Activated CD4-positive, alpha-beta T cell treated with anti-CD3 and anti-CD28 coated beads for 24 hours (primary cell): ENCODE measurements at places on chromosomes 3 and 15.
A peak's percentile ranks its signal among the peaks of the same experiment; 100 is the strongest.

GRCh38 chr15:42092398-42093318, 1.7 kb downstream of the PLA2G4D start:
- no peak for DNase-seq

DNA sequence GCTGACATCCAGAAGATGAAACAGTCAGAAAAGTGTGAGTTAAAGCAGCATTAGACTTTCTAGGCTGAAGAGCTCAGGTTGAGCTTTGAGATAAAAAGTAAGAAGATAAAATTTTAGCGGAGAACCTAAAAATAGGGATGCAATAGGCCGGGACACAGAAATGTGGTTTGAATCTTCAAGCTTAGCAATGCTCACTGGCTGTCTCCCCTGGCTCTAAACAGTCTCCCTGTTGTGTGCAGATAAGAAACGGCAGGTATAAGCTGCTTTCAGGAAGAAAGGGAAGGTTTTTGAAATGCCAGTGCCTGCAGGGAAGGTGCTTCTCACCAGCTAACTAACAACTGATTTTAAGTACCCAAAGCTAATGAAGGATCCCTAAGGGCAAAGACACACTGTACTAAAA, 718.7 kb upstream of the SGO1 start:
- no peak for DNase-seq

GRCh38 chr15:101578443-101578894, 73.7 kb downstream of the TM2D3 start:
- DNase-seq = no peak

DNA sequence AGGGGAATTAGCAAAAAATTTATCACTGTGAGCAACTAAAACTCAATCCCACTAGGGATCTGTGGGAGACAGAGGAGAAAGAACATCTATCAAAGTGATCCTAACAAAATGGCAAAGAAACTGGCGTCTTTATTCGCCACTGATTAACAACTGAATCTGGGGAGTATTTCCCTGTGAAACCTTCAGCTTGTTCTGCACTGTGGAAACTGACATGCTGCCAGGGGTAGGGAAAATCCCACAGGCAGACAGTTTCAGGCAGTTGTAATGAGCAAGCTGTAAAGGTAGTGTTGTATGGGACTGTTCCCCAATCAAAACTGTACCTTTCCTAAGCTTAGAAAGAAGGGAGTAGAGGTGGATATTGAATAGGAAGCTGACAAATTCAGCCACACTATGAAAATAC, 611.7 kb downstream of the VGLL3 start:
- DNase-seq = no peak

DNA sequence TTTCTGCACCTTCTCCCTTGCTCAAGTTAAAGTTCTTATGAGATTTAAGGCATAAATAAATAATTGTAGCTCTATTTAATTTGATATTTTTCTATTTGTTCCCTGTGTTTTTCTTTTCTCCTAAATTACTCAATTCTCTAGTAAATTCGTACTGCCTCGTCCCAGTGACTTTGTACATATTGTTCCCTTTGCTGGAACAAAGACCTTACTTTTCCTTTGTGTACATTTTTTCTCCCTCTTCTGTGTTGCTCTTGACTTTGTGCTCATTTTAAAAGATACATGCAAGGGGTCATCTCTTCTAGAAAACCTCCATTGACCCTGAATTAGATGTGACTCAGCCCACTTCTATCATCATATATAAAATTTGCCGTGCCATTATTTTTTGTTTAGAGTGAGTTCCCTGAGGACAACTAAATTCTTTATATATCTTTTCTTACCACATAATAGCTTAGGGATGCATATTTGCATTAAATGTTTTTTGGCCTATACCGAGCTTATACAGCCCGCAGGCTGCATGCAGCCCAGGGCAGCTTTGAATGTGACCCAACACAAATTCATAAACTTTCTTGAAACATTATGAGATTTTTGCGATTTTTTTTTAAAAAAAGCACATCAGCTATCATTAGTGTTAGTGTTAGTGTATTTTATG, 29.6 kb downstream of the PPP4R2 start:
- no peak for DNase-seq

DNA sequence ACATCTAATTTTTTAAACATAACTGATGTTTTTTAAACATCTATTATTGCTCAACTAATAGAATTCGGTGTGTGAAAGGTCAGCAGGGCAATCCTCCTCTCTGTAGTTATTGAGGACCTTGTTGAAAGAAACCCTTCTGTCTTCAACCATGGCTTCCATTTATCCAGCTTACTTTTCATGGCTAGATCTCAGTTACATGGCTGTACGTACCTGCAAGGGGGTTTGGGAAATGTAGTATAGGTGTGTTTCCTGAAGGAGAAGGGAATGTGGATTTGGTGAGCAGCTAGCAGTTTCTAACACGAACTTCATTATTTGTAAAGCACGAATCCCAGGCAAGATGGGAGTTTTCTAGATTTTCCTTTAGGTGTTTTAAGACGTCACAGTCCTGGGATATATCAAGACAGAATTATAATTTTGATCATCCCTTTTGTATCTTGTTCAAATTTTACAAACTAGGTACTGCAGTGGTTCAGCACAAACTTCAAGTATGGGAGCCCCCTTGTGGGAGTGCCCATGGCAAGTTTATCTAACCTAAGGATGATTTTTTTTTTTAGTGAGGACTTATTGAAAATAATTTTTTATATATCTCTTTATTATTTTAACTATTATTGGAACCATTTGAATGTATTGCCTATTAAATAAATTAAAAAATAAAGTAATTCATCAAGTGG, 41.6 kb downstream of the FBXL2 start:
- DNase-seq = no peak

- no peak for DNase-seq
These were observed 9.5 kb upstream of the NR2F2 start for GRCh38 chr15:96320703-96321638.

DNA sequence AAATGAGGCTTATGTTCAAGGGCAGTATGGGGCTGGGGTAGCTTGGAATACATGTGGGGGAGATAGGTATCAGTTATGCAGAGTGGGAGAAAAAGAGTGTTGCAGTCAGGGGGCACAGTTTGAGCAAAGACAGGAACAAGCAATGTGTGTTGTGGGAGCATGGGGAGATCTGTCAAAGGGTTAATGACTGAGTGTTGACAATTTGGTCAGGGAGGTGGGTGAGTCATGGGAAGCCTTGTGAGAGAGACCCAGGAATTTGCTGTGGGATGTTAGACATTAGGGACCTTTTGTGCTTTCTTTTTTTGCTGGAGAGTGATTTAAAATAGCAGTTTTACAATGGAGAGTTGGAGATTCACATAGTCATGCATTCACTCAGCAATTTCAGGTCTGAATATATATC, 221.6 kb upstream of the NR2E3 start:
- no peak for DNase-seq

GRCh38 chr3:125110876-125111480, 55.2 kb upstream of the HEG1 start:
- no peak for DNase-seq

GRCh38 chr3:14201940-14202684, 23.5 kb downstream of the LSM3 start:
- no peak for DNase-seq

DNA sequence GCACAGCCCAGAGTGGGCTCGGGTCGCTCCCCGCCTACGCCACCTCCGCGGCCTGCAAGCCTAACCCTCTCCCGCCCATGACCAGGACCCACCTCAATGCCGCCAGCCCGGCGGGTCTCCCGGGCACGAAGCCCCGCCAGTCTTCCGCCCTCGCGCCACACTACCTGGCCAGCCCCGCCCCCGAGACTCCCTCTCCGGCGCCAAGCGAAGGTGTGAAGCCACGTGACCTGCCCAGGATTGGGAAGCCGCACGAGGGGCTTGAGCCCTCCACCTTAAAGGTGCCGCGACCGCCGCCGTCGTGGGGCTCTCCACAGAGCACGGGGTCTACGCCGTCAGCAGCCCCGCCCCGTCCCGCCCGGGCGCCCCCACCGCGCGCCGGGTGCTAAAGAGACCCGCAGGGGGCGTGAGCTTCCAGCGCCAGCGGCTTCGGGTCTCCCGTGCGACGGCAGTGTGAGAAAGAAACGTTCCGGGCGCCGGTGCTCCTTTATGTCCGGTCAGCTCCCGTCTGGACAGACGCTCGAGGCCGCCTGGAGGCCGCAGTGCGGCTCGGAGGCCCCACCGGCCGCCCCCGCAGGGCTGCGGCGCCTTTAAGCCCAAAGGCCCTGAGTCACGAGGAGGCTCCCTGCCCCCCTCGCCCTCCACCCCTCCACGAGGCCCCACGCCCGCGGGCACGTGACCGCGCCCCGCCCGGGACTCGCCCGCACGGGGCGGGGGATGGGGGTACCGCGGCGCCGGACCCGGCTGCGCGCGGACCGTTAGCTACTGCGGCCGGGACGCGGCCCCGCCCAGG, at the start of gene CPEB1:
Gene CPEB1, minus strand, starts transcription at position 319 of the 790 bp plus-strand sequence. CDS start 18,904 bp downstream, outside the sequence.
- peak; percentile 19 for DNase-seq

- DNase-seq = no peak
These were observed 20.3 kb upstream of the TNIK start for GRCh38 chr3:171480526-171480925.

- DNase-seq = no peak
These were observed 24.7 kb downstream of the ZIC4 start for GRCh38 chr3:147381596-147381995.

- DNase-seq = no peak
These were observed 52.7 kb downstream of the TFG start for GRCh38 chr3:100761951-100762350.

GRCh38 chr3:185371306-185372074, 8.6 kb downstream of the MAP3K13 start:
- no peak for DNase-seq

DNA sequence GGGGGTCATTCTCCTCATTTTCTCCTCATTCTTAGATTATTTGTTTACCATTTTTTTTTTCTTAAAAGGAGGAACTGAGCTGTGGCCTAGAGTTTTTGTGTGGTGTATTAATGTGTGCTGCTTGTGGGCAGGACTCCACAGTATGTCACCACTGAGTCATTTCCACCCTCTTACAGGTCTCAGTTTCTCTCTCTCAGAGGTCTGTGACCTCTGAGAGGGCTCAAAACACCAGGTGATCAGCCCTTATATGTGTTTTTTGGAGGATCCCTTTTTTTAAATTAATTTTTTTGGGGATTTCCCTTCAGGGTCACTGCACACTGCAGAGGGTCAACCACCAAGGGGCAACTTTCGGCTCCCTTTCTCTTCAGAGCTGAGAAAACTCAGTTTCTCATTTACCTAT, 166.4 kb downstream of the SUCNR1 start:
- DNase-seq = no peak

DNA sequence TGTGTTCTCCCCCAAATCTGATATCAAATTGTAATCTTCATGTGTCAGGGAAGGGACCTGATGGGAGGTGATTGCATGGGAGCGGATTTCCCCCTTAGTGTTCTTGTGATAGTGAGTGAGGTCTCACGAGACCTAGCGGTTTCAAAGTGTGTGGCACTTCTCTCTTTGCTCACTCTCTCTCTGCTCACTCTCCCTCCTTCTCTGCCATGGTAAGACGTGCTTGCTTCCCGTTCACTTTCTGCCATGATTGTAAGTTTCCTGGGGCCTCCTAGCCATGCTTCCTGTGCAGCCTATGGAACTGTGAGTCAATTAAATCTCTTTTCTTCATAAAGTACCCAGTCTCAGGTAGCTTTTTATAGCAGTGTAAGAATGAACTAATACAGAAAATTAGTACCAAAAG, 30.6 kb upstream of the OR5H6 start:
- DNase-seq = no peak

DNA sequence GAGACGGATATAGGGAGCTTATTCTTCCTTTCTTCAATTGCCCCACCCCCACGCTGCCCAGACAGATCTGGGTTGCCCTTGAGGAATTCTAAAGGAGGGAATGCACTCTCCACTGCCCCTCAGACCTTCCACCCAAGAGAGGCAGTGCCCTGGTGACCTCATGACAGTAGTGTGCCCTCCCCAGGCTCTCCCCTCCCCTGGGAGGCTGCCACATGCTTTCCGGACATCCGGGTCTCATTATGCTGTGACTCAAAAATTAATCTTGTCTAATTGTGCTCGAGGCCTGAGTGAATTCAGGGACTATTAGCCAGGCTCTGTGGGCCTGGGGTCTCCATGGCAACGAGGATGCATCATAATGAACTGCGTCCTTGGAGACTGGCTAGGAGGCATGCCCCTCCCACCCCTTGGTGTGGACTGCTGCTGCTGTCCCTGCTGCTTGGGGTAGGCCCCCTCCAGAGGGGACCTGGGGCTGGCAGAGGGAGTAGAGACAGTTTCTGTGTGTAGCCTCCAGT, 20.8 kb downstream of the CORO2B start:
- DNase-seq = no peak

DNA sequence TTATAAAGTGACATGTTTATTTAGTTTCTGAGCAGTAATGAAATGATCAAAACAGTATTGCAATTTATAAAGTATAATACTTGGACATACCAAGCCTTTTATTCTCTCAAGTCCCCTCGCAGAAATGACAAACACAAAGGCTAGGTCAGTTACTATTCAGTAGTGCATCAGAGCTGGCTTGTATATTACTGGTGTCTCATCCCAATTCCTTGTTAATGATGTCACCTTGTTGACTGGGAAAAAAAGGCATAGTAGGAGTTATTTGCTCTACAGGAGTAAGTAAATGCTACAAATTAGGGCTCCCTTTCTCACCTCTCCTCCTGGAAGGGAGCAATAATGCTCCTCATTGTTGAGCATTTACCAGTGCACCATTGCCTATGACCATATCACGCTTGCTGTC, 317.6 kb downstream of the CHL1 start:
- DNase-seq = no peak

DNA sequence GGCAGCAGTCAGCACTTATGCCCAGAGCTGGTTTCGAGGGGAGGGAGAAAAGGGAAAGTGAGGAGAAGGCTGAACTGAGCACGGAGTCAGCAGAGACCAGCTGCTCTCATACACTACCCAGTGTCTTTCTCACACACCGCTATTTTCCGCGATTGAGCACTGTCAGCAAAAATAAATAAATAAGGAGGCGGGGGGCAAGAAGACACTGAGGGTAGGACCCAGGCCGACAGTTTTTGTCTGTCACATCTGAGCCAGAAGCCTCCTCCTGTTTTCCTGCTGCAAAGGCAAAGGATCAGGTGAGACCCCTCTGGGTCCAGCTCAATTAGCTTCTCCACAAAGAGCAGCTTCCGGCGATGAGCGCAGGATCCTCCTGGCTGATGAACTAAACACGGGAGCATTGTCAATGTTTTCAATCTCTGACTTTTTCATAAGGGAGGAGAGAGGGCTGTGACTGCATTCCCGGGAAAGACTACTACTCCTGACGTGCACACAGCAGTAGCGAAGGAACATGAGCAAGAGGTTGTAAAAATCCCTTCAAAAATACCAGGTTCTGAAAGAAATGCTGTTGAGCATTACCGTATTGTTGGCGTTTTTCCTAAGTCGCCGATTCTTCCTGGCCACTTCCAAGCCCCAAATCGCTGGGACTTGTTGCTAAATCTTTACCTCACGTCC, 1.3 kb downstream of the FRMD5 start:
- DNase-seq = no peak

DNA sequence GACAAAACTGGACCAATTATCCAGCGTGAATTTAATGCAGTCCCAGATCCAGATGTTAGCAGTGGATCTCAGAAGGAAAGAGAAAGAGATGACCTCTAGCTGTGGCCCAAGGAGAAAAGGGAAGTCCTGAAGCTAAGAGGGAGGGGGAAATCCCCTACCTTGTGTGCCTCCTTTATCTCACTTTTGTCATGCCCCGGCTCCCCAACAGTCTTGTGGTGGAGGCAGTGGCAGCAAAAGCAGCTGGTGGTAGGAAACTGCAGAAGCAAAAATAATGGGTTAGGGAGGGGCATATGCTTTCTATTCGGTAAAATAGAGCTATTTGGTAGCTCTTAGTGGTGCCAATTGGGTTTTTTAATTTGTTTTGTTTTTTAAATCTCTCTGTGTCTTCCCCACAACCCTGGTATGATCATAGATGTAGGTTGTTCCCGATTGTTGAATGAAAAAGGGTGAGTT, 56.5 kb downstream of the MCTP2 start:
- DNase-seq = no peak
